ENCODE measurements at places on chromosomes 5 and 9.

DNA sequence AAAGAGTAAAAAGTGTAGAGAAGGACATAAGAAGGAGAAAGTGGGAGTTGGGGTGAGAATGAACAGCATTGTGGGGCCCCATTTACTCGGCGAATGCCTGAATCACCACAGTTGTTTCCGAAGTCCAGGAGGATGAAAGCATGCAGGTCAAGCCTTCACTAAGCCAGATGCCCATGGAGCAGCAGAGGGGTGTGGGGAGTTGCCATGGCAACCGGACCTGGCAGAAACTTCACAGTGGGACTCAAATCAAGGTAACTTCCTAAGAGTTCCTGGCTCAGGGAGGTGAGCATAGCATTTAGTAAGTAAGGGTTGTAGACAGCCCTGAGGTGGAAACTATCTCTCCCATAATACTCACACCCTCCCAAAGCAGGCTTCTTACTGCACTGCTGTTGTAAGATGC, 357.1 kb downstream of the TRIM32 start:
- no peak for DNase-seq

DNA sequence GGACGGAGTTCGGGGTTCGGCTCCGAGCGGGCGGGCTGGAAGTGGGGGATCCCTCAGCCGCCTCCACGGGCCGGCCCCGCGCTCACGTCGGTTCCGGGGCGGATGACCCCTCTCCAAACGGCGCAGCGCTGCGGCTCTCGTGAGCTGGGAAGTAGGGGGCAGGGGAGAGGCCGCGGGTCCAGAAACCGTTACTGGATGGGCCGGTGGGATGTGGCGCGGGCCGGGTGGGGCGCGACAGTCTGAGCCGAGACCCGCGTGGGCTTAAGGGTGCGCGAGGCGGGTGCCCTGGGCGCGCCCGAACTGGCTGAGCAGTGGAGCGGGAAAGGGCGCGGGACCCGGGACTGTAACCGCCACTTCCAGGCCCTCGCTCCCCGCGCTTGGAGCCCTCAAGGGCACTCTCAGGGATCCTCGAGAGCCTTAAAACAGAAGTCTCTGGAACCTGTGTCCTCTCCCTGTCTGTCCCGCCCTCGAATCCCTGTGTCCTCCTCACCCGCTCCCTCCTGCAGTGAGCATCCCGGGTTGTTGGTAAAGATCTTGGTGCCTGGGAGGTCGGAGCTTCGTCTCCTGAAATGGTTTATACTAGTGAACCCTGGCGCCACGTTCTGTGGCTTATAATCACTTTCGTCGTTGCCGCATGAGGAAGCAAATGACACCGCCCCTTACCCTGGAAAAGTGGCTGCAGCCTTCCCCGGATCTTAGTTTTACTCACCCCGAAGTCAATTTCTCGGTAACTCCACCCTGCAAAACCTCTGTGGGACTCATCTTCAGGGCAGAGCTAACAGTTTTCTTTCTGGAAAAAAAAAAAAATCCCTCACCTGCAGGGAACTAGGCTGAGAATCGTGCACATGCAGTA, 571 bp upstream of the MARCHF11 start:
- DNase-seq = no peak

DNA sequence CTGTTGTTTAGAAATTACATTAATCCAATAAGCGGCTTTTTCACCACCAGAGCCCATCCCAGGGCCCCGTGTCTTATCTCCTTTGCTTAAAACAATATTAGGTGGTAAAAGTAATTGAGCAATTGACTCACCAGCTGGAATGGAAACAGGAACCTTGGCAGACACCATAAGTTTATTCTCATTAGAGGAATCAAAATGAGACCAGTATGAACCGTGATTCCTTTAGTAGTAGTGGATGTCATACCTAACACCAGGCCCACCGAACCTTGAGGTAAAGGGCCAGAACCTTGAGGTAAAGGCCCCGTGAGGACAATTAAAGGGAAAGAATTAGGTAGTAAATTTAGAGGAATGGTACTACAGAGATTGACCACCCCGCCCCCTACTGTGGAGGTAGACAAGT, 16.5 kb downstream of the HSDL2 start:
- DNase-seq = no peak

DNA sequence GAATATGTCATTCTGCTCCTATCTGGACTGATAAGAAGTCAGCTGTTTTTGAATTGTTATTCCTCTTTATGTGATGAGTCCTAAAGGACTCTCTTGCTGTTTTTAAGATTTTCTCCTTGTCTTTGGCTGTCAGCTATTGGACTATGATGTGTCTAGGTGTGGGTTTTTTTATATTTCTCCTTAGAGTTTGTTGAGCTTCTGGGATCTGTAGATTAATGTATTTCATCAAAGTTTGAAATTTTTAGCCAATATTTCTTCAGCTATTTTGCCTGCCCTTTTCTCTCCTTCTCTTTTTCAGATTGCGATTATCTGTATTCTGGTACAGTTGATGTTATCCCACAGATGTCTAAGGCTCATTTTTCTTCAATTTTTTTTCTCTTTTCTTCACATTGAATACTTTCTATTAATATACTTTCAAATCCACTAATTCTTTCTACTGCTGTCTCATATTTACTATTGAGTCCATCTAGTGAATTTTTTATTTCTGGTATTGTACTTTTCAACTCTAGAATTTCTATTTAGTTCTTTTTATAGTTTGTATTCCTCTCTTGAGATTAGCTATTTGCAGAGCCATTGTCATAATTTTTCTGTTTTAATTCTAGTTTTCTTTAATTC, 31.1 kb downstream of the RPS23 start:
- no peak for DNase-seq

- DNase-seq = no peak
Observed at GRCh38 chr9:130472184-130472705, 27.5 kb downstream of the ASS1 start.

GRCh38 chr5:144254552-144254951, 83.9 kb downstream of the KCTD16 start:
- no peak for DNase-seq

- no peak for DNase-seq
Observed at GRCh38 chr9:35367451-35367850, 122.5 kb upstream of the RUSC2 start.

DNA sequence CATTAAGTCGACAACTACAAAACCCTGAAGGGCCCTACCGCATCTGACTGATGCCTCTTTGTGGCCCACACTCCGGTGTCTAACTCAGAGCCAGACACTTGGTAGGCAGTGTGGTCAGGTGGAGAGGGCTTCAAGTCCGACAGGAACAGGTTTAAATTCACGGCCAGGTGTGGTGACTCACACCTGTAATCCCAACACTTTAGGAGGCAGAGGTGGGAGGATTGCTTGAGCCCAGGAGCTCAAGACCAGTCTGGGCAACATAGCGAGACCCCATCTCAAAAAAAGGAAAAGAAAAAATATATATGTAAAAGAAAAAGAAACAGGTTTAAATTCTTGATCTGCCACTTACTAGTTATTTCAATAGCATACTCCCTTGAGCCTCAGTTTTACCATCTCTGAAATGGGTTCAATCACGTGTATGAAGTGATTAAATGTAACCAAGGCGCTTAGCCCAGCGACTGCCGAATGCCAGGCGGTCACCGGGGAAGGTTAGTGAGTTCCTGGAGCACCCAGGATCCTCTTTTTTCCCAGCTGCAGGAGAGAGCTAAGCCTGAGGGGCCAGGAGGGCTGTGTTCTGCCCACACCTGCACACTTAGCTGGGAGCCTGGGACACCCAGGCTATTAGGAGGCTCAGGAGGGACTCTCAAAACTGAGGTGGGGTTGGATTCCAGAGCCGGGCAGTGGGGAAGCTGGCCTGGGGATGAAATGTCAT, 943 bp downstream of the CLTB start:
- no peak for DNase-seq

DNA sequence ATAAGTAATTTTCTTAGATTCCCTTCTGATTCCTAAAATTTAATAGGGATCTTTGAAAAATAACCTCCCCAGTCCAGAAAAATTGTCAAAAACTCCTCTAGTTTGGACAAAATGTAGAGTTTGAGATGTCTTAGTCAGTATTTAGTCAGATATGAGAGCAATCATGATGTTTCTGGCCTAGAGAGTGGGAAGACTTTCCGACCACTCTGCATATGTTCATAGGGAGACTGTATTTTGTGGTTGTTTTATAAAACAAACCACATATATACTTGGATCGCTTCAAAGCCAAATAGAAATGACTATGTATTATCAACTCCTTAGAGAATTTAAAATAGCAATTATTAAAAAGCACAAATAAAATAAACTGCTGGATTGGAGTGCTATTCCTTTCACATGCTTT, 15.8 kb downstream of the ZFAND5 start:
- no peak for DNase-seq

GRCh38 chr5:172178991-172179989, 8.7 kb downstream of the STK10 start:
- no peak for DNase-seq

DNA sequence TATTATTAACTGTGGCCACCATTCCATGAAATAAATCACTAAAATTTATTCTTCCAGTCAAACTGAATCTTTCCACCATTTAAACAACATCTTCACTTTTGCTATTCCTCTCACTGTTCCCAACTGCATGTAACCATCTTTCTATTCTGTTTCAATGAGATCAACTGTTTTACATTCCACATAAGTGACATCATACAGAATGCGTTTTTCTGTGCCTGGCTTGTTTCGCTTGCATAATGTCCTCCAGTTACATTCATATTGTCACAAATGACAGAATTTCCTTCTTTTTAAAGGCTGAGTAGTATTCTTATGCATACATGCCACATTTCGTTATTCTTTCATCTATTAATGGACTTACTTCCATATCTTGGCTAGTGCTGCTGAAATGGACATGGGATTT, 738.2 kb downstream of the SEMA5A start:
- DNase-seq = no peak

DNA sequence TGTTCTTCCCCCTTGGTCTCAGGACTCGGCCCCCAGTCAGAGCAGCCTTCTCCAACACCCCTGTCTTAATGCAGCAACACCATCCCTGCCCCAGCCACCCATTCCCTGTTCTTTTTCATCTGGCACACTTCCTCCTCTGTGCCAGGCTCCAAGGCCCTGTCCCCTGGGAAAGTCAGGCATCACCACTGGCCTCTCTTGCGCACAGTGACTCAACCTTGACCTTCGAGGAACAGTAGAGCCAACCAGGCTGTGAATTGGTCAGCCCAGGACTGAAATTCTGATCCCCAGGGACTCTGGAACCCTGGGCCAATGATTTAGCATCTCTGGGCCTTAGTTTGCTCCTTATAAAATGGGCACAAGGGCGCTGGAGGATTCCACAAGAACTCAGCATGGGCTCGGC, 10.5 kb upstream of the RALGDS start:
- DNase-seq = no peak

GRCh38 chr5:151601391-151601790, 10.3 kb upstream of the FAT2 start:
- no peak for DNase-seq

GRCh38 chr9:129934041-129934591, 98.9 kb downstream of the USP20 start:
- no peak for DNase-seq

- peak; percentile 44 for DNase-seq
Observed at GRCh38 chr9:100595391-100596199, 17.7 kb downstream of the CAVIN4 start.

DNA sequence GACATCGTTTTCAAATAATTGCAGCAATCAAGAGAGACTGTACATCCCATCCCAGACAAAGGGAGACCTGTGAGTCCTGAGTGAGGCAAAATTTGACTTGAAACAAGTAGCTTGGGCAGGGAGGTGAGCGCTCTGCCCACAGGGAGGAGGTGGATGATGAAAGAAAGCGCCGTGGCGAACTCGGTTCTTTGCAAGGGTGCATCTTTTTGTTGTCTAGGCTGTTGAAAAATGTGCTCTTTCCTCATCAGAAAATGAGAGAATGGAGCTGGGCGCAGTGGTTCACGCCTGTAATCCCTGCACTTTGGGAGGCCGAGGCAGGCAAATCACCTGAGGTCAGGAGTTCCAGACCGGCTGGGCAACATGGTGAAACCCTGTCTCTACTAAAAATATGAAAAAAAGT, 150.5 kb downstream of the GAPVD1 start:
- no peak for DNase-seq

DNA sequence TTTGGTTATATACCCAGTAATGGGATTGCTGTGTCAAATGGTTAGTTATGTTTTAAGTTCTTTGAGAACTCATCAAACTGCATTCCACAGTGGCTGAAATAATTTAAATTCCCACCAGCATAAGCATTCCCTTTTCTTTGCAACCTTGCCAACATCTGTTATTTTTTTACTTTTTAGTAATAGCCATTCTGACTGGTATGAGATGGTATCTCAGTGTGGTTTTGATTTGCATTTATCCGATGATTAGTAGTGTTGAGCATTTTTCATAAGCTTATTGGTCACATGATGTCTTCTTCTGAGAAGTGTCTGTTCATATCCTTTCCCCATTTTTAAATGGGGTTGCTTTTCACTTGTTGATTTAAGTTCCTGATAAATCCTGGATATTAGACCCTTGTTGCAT, 435.7 kb upstream of the RIOK2 start:
- DNase-seq = no peak

- DNase-seq = no peak
Observed at GRCh38 chr5:140205216-140205615, 30.2 kb downstream of the CYSTM1 start.

DNA sequence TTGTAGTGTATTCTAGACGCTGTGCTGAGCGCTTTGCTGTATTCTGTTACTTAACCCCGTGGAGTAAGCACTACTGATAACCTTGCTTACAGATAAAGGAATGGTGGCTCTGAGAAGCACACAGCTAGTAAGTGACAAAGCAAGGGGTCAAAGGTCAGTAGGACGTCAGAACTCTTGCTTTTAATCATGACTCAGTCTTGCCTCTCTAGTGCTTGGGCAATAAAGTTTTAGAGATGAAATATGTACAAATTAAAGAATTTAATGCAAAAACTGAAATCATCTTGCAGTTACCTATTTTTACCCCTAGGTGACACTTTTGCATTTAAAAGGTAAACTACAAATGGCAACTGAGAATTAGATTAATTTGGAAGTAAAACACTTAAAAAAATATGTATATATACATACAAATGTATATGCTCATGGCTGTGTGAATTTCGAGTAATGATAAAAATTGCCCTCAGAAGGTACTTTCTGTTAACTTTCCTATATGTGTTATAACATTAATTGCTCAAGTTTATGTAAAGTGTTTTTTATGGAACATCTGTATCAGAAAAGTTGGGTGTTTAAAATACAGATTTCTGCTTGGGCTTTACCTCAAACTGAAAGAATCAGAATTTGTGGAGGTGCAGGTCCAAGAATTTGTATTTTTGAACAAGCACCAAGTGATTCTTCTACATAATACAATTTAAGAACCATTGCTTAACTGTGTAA, 175.1 kb upstream of the DAB2 start:
- DNase-seq = peak; percentile 24

Measured in HCT116 (cell line).